Fibroblast of skin of abdomen (primary cell): ENCODE measurements at places on chromosomes 5 and 9.
A peak's percentile ranks its signal among the peaks of the same experiment; 100 is the strongest.

GRCh38 chr5:9091896-9092662 lies 453.8 kb downstream of the SEMA5A start:
- DNase-seq, result no peak

DNA sequence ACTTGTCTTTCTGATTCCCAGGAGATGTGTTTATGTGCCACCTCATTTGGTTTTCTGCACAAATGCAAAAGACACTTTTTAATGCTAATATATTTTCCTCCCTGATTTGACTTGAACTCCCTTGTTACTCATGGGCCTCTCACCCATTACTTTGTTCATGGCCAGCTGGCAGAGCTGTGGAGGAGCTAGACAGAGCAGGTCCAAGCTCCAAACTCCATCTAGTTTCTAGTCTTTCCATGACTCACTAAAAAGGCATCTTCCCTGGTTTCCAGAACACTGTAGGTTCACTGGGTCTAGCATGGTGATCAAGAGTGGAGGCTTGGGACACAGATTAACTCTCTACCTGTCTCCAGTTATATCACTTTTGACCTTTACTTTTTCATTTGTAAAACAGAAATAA lies 161.0 kb upstream of the SLC28A3 start:
- DNase-seq, result no peak

DNA sequence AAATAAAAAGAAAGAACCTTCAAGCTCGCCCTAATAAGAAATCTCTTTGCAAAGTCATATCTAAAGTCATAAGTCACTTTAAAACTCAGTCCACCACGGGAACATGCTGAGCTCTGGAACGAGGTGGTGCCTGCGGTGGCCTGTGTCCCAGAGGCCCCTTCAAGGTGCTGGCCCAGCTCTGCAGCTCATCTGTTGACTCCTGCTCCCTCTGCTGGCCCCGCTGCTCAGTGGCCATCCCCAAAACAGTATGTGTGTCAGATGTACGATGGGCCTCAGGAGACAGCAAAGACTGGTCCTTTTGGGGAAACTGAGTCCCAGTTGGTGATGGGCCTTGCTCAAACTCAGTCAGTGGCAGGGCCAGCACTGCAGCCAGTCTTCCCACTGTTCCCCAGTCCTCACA lies 22.8 kb upstream of the FOXB2 start:
- peak; percentile 18 for DNase-seq

GRCh38 chr9:95067897-95068296 lies 249.6 kb downstream of the FANCC start:
- peak; percentile 25 for DNase-seq

DNA sequence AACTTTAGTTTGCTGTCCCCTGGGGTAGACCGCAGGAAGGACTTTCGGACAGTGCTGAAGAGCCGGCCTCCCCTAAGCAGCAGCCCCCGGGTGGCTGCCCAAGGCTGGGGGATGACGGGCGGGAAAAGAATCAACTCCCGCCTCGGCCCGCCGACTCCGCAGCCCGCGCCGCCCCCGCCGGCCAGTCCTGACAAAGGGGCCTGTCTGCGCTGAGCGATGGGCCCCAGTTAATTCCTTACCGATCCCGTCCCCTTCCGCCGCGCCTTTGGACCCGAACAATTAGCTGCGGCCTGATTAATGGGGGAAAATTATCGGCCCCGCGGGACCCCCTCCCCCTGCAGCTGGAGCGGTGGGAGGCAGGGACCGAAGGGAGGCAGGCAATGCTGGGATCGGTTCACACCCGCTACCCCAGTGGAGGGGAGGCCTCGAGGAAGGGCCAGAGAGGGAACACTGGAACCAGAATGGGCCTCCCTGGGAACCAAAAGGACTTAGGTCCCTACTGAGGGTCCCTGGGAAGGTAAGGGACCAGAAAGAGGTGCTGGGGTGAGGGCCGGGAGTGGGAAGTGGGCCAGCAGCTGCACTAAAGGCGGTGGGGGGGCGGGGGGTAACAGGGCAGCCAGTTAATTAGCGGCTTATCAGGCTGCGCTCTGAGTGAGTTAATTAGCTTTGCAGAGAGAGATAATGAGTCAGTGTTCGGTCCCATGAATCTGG lies 4.2 kb downstream of the ARID3C start:
- no peak for DNase-seq

- no peak for DNase-seq
Observed at GRCh38 chr5:13930541-13931171, 13.8 kb downstream of the DNAH5 start.

- DNase-seq, result no peak
Observed at GRCh38 chr5:175680020-175680419, 22.1 kb downstream of the HRH2 start.

DNA sequence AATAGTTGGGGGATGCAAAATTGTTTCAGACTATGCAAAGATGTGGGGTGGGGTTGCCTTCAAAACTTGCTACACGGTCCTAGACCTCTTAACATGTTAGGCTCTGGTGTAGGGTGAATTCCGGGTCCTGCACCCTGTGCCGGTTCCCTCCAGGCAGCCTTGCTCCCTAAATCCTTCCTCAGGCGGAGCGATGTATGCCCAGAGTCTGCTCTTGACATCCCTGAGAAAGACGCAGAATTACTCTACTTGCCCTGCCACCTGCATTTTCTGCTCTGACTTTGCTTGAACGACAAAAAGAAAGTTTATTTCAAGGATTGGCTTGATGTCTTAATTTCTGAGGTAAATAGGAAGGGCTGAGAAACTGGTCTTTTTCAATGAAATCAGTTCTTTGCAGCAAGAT lies 691 bp downstream of the THBS4 start:
- DNase-seq, result no peak

DNA sequence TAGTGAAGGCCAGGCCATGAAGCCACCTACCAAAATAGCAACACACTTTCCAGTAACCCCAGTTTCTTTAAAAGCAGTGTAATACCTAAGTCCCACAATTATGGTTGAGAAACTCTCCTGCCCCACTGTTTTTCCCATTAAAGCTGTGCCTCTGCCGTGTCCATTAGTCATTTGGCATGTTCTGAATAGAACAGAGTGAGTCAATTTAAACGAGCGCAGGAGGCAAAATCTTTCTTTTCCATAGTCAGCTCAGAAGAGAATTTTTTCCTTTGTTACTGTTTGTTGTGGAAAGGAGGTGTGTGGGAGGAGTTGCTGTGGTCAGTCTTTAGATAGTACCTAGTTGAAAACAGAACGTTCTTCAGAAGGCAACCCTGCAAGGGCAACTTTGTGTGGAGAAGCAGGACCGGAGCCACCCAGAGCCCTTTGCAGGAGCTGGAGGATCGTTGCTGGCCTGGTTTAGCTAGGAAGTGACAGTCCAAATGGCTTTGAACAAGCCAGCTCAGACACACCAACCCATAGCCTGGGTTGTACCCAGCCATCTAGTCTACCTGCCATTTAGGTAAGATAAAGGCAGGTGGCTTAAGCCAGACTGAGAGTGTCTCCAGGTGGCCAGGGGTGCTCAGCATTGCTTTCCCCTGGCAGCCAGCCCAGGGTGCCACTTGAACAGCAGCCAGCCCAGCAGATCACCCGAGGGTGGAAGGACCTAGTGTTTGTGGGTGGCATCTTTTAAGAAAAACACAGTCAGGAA lies 30.4 kb downstream of the GADD45G start:
- DNase-seq, result peak; percentile 74

DNA sequence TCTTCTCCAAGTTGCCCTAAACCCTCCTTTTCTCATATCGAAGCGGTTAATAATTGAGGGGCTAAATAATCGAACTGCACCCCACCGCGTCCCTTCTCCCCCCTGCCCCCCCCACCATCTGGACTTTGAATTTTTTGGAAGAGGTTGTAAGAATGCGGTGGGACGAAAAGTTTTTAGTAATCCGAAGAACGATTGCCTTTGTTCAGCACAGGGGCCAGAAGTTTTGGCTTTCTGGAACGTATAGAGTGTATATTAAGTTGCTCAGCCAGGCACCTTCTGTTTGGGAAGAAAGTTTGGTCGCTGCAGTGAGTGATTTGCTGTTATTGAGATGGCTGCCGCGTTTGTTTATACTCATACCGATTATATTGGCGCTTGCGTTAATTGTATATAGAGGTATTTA lies 518 bp downstream of the ERBIN start:
- DNase-seq, result no peak

GRCh38 chr9:68427216-68427977 lies 71.0 kb downstream of the PGM5 start:
- no peak for DNase-seq

DNA sequence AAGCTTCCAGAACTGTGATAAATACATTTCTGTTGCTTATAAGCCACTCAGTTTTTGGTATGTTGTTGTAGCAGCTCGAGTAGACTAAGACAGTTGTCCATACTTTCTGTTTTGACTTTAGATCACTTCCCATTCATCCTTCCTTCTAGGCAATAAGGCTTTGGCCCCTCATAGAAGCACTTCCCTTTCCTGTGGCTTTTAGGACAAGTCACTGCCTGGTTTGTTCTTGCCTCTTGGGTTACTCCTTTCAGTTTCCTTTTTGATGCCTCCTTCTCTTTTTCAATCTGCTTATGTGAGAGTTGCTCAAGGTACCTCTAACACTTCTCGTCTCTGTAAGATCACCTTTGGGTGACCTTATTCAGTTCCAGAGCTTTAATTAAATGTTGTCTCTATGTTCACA lies 72.4 kb upstream of the NTRK2 start:
- no peak for DNase-seq

DNA sequence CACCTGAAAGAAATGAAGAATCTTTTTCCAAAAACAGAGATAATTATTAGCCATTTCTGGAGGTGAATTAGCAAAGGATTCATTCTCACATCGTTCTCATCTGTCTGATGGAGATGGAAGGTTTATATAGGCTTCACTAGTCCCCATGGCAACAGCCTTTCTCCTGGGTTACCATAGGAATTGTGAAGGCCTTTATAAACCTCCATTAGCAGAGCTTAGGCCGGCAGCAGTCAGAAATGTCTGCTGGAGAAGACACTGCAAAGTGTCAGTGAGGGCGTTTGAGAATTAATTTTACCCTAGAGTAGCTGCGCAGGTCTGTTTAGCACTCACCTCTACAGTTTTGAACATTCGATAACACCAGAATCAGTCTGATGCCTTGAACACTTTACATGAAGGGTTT lies 290.4 kb upstream of the NR4A3 start:
- DNase-seq, result no peak

DNA sequence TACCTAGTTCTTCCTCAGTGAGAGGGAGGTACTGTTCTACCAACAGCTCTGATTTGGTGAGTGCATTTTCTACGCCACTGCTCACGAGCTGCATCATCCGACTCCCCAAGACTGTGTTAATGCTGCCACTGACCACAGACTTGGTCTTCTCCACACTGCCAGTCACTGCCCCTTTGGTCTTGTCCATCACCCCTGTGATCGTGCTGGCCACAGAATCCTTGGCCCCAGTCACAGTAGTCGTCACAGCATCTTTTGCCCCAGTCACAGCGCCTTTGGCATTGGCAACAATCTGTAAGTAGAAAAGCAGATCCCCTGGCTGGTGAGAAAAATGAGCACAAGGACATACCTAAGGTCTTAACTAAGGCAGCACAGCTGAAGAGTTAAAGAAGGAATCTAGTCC lies 6.4 kb downstream of the PLIN2 start:
- no peak for DNase-seq

DNA sequence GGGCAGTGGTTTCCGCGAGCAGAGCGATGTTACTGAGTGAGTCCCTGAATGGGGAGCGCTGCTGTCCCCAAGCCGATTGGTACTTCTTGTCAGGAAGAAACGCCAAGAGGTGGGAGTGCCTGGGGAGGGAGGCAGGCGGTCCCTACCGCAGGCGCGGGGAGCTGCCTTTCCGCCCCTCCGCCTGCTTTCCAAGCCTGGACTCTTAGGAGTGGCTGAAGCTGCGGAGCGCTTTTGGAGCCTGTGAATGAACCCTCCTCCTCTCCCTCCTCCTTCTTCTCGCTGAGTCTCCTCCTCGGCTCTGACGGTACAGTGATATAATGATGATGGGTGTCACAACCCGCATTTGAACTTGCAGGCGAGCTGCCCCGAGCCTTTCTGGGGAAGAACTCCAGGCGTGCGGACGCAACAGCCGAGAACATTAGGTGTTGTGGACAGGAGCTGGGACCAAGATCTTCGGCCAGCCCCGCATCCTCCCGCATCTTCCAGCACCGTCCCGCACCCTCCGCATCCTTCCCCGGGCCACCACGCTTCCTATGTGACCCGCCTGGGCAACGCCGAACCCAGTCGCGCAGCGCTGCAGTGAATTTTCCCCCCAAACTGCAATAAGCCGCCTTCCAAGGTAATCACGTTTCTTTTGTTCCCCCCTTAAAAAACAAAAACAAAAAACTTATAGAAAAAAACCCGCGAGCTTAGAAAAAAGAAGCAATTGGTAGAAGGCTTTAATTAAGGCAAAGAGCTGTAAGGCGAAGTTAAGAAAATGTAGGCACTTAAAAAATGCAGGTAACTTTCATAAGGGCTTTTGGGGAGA lies at the start of gene VCAN:
TSS of gene VCAN (plus strand) at position 340 of the 808 bp plus-strand sequence. CDS start 11,775 bp downstream, outside the sequence.
- DNase-seq, result peak; percentile 93

GRCh38 chr5:171840066-171840465 lies 54.4 kb downstream of the SMIM23 start:
- no peak for DNase-seq

GRCh38 chr9:116958881-116959280 lies 271.8 kb downstream of the TRIM32 start:
- no peak for DNase-seq

DNA sequence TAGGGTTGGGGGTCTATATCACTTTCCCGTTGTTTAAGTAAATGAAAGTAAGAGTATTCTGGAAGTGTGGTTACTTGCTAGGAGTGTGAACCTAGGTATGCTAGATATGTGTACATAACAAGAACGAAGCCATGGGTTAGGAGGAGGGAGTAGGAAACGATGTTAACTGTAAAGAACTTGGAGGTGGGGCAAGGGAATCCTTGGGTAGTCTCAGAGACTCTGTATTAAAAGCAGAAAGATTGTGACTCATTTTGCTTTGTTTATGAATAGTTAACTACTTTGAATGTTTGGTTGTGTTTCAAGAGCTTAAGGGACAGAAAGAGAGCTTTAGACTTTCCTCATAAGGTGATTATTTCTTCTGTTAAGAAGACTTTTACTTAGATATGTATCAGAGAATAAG lies 59.9 kb downstream of the TMEM252 start:
- no peak for DNase-seq

- DNase-seq, result peak; percentile 79
Observed at GRCh38 chr5:59745415-59745863, 148.1 kb downstream of the PDE4D start.

GRCh38 chr5:32909207-32909606 lies 198.1 kb downstream of the NPR3 start:
- peak; percentile 94 for DNase-seq

- peak; percentile 73 for DNase-seq
Observed at GRCh38 chr9:136631038-136632000, 31.4 kb upstream of the EGFL7 start.

DNA sequence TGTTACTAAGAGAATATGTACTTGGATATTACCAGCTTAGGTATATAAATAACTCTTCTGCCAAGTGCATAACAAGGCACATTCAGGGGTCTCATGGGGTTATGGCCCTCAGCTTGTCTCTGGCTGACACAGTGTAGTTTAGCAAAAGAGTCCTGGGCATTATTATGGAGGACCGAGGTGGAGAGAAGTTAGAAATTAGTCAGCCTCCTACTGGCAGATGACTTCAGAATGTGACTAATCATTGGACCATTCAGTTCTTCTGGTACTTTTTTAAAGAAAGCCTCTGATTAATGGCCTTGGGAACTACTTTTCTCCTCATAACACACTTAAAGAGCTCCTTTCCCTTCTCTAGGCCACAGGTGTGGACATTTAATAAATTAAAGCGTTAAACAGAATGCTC lies 178.9 kb downstream of the SH3GL2 start:
- DNase-seq, result no peak

- DNase-seq, result peak; percentile 72
Observed at GRCh38 chr5:65721050-65721719, 724 bp downstream of the SGTB start.

GRCh38 chr5:179920175-179920574 lies 12.5 kb upstream of the TBC1D9B start:
- no peak for DNase-seq
